ENCODE measurements at places on chromosomes 6 and 20.
A peak's percentile ranks its signal among the peaks of the same experiment; 100 is the strongest.

DNA sequence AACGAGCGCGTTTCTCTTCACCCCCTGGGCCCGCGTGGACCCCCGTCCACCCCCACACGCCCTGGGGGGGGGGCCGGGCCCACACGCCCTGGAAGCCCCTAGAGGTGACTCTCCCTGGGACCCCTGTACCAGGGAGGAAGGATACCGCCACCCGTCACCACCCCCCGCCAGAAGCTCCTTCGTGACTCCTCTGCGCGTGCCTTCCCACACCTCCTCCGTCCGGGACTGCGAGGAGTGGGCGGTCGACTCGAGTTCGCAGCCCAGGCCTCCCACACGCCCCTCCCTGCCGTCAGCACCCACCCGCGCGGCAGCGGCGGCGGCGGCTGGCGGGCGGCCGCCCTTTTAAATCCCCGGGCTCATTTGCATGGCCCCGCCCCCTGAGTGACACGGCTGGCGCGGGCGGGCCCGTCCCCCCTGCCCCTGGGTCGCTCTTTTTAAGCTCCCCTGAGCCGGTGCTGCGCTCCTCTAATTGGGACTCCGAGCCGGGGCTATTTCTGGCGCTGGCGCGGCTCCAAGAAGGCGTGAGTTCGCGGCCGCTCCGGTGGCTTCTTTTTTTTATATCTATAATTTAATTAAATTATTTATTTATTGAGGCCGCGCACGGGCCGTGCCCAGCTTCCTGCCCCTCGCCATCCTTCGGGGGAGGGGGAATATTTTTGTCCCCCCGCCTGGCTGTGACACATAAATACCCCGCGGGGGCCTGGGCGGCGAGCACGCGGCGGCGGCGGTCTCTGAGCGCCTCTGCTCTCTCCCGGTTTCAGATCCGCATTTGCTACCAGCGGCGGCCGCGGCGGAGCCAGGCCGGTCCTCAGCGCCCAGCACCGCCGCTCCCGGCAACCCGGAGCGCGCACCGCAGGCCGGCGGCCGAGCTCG is at the start of gene HMGA1:
Gene HMGA1, plus strand, starts transcription at position 431 of the 873 bp plus-strand sequence. CDS start 3,908 bp downstream, outside the sequence.
- peak; percentile 94 for DNase-seq

DNA sequence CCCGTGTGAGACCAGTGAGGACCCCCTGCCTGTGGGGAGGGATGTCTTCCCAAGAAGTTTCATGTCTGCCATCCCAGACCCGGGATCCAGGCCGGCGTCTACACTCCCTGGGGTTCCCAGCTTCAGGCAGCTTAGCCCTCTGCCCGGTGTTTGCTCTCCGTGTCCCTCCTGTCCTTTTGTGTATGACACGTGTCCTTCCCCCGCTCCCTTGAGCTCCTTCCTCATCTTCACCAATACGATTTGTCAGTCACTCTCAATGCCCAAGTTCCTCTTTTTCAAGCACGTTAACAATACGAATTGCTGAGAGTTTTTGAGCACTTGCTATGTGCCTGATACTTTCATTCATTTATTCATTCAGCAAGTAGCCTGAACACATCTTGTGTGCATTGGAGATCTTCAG is 115.6 kb upstream of the PTPN1 start:
- no peak for DNase-seq

- DNase-seq, result no peak
These were observed 489.5 kb downstream of the CBLN4 start for GRCh38 chr20:55515832-55516231.

DNA sequence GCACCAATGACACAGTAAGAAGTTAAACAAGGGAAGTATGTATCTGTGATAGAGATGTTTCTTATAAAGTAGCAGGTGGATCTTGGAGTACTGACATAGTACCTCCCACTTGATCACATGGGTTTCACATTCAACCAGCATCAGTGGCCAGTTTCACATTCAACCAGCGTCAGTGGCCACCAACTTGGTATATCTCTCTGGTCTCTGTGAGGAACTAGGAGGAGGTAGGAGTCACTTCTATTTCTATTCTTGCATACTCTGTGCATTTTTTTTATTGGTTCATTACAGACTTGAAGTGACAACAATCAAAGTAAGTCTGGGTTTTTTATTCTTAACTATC is 200.3 kb upstream of the SIM1 start:
- DNase-seq, result peak; percentile 24

- no peak for DNase-seq
These were observed 40.6 kb upstream of the NKX2-2 start for GRCh38 chr20:21554376-21554890.

DNA sequence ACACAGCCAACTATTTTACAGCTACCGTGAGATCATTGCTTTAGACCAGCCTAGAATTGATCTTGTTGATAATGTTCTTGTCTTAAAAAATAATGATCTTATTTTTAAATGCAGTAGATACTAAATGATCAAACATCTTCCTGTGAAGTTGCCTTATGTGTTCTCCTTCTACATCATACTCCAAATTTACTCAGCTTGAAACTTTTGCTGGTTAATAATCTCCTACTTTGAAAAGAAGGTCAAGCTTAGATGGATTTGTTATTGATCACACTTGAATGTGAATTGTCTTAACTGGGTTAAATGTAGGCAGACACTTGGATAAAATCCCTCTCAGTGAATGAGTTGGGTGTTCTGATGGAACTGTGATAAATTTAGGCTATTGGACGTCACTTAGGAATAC is 91.9 kb downstream of the HAO1 start:
- DNase-seq, result no peak

GRCh38 chr6:43733471-43734293 is 36.3 kb upstream of the VEGFA start:
- peak; percentile 46 for DNase-seq

DNA sequence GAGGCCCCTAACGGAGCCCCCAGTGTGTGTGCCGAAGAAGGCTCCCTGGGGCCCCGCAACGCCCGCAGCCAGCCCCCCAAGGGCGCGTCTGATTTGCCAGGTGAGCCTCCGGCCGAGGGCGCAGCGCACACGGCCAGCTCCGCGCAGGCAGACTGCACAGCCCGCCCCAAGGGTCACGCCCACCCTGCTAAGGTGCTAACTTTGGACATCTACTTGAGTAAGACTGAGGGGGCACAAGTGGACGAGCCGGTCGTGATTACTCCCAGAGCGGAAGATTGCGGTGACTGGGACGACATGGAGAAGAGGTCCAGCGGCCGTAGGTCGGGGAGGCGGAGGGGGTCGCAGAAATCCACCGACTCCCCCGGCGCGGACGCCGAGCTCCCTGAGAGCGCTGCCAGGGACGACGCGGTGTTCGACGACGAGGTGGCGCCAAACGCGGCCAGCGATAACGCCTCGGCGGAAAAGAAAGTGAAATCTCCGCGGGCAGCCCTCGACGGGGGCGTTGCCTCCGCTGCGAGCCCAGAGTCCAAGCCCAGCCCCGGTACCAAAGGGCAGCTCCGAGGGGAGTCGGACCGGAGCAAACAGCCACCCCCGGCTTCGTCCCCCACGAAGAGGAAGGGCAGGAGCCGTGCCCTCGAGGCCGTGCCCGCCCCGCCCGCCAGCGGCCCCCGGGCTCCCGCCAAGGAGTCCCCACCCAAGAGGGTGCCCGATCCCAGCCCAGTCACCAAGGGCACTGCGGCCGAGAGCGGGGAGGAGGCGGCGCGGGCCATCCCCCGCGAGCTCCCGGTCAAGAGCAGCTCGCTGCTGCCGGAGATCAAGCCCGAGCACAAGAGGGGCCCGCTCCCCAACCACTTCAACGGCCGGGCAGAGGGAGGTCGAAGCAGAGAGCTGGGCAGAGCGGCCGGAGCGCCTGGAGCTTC is 117.0 kb downstream of the RTN4IP1 start:
- DNase-seq, result peak; percentile 89

- no peak for DNase-seq
These were observed 4.3 kb downstream of the MICA start for GRCh38 chr6:31407699-31408098.

- no peak for DNase-seq
These were observed 209.1 kb downstream of the ERMARD start for GRCh38 chr6:169960521-169960885.

- DNase-seq, result no peak
These were observed 33.2 kb upstream of the TASP1 start for GRCh38 chr20:13671916-13672378.

DNA sequence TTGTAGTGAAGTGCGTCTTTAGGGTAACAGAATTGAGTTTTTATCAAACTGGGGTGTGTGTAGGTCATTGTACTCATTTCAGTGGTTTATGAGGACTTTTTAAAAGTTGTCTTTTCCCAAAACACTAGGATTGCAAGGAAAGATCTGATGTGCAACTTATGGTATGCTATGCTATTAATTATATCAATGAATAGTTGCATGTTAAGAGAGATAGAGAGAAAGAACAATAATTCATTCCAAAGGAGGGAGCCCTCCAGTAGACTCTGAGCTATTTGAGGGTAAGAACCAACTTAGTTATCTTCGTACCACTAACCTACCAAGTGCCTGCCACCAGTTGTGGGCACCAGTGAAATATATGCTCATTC is 117.1 kb downstream of the RNF144B start:
- no peak for DNase-seq

DNA sequence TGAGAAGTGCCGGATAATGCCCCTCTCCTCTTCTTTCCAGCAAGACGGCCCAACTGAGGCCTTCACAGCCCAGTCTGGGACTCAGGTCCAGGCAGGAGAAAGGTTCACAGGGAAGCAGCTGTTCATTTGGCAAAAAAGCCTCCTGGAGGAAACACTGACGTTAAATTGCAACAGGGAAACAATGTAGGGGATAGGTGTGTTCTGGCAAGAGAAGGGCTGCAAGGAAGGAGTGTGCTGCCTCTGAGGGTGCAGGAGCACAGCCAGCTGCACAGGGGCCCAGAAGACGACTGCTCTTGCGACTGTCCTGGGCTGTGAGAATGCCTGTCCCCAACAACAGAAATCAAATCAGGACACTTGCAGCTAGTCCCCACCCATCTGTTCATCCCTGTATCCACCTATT is 70.6 kb upstream of the PMEPA1 start:
- DNase-seq, result no peak

DNA sequence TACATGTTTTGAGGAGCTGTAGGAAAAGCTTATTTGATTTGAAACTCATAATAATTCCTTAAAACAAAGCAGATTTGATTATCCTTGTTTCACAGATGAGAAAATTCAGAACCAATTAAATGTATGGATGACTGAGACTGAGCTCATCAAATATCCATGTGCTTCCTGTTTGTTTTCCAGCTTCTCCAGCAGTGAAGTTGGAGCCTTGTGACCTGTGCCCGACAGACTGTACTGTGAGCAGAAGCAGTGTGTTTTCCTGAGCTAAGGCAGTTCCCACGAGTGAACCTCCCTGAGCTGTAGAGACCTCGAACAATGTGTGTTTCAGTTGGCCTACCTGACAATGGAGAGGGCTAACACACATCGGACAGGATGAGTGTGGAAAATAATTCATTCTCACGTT is 599.5 kb upstream of the NRSN1 start:
- DNase-seq, result no peak

DNA sequence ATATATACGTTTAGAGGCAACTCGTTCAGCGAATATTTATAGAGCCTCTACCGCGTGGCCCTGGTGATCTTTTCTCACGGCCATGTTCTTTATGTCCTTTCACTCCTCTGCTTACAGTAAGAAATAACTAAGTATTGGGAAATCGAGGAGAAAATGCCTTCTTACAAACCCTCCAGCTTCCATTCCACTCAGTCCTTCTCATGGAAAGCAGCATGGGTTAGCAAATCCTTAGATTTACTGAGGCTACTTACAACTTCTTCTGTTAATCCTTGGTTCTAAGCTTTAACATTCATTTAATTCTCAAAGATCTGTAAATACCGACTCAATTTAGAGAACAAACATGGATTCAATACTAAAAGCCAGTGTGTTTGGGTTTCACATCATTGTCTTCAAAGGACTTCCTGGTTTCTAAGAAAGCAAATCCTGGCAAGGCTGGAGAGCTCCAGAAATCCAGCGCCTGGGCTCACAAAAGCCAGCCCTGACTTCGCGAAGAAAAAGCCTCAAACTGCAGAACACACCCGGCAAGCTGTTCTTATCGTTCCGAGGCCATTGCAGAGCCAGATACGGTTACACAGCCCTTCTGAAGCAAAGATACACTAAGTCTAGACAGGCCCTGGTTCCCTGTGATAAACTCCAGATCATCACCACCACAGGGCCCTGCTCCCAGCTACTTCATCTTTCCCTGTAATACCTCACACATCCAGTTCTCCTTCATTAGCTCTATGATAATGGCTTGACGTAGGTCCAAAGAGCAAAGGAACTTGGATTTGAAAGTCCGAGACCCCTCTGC is 19.2 kb downstream of the AGPAT4 start:
- DNase-seq, result no peak

GRCh38 chr20:51462566-51463276 is 79.8 kb downstream of the NFATC2 start:
- DNase-seq, result peak; percentile 1

- no peak for DNase-seq
These were observed 57.3 kb upstream of the SLC35B3 start for GRCh38 chr6:8492536-8493133.

- DNase-seq, result no peak
These were observed 298.4 kb upstream of the MOCS1 start for GRCh38 chr6:40232698-40233097.

GRCh38 chr20:3406481-3407039 is 909 bp downstream of the DNAAF9 start:
- DNase-seq, result peak; percentile 27

DNA sequence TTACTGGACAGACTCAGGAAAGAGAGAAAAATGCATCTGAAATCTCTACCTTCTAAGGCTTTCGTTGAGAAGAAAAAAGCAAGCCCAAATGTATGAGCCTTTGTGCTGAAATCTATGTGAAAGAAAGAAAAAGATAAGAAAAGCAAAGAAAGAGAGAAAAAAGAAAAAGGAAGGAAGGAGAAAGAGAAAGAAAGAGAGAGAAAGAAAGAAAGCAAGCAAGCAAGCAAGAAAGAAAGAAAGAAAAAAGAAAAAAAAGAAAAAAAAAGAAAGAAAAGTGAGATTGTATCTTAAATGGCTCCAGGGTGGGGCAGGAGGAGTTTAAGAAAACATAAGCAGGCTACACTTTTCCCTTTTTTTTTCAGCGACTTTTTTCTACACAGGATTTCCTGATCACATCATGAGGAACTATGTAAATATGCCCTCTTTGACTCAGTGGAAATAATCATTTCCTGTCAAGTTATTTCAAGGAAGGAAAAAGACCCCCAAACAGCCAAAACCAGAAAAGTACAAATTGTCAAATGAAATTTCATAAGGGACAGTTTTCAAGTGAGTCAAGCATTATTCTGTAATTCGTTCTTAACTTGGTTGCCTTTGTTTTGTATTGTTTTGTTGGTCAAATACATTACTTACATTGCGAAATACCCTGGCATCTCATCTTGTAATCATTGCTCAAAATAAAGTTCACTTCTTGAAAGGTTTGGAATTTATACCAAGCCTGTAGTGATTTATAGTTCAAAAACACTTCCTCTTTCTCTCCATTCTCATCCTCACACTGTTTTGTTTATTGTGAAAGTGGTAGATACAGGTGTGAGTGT is 79.5 kb upstream of the RNF217 start:
- DNase-seq, result no peak
